ENCODE measurements at places on chromosomes 6 and 20.

DNA sequence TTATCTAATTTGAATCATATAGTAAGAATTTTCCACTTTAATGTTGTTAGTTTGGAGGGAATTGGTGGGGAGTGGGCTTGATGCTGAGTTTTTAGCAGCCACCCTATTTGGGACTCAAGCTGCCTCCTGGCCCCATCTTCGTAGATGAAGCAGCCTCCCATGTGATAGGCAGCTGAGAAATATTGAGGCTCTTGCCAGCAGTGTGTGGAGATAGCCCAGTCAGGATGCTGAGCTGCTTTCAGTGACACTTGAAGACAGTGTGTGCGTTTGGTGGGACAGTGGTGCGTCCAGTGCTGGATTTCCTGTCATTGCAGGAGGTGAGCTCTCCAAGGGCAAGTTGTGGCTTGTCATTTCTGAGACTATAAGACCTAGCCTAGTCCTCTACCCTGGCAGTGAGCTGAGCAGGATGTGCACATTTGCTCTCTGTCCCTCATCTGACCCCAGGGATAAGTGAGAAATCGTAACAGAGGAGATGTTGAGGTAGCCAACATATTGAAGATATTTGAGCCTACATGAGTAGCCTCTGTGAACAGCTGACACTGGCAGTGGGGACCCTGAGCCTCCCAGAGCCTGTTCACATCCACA is 47.9 kb upstream of the RNF8 start:
- no peak for DNase-seq

DNA sequence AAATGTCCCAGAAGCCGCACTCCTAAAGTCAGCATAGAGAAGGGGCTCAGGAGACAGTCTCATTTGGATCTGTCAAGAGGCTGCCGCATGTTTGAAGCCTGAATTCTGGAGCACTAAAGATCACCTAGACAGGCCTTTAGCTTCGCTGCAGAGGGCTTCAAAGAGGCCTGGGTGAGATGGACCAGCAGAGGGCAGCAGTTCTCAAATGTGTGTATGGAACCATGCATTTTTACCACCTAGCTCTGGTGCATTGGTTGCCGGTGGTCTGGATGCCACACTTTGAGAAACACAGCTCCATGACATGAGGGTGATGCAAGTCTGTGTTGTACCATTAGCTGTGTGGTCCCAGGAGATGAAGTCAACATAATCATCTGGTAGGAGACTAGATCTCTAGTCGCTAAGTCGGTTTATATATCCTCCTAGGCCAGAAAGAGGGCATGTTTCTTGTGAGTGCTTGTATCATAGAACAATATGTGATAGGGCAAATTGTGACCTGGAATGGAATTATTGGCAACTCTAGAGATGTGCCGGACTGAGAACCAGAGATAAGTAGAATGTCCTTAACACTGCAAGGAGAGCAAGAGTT is 64.8 kb downstream of the KIAA0319 start:
- DNase-seq, result peak; percentile 78

DNA sequence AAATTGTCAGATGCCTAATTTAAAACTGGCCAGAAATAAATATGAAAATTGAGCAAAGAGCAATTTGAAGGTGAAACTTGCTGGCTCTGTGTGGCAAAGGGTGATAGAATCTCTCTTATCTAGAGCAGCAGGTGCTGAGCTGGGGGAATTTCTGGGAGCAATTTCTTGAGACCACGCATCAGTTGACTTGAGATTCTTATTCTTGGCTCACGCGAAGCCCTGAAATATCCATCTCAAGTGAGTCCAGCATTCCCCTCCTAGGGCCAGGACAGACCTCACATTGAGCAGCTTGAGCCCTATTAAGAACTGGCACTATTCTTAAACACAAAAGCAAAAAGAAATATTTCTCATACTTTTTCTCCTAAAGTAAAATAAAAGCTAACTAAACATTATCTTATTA is 66.3 kb downstream of the MAP7 start:
- DNase-seq, result no peak

DNA sequence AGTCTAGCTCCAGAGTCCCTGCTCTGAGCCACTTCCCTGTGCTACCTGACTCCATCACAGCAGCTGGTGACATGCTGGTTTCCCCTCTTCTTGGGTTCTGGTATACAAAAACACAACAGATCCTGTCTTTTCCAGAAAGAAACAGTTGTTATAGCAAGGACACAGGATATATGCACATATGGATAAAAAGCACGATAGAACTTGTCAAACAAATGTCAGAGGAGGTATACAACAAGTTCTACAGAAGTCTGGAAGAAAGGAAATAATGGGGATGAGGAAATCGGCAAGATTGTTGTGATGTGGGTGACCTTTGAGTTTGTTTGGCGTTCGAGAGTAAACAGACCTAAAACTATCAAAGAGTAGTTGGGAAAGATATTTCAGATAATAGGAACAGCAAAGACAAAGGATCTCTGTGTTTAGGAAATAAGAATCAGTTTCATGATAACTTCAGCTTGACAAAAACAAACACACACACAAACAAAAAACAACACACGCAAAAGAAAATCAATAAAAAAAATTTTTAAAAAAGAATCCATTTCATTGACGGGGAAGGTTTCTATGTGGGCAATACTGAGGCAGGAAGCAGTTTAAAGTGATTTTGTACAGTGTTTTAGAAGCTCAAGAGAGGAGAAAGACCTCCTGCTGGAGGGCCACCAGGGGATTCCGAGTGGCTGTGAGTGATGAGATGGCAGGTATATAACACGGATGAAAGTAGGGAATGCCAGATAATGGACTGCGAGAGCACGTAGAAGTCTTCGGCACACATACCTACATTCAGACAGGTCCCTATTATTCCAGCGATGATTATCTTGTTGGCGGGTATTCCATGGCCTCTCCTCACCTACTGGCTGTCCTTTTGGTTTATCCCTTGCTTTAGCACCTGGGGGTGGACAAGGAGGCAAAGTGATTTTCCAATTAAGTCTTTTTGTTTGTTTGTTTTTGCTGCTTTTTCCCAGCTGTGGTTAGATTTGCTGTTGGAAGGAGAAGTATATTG is 174.9 kb downstream of the HS3ST5 start:
- DNase-seq, result no peak

DNA sequence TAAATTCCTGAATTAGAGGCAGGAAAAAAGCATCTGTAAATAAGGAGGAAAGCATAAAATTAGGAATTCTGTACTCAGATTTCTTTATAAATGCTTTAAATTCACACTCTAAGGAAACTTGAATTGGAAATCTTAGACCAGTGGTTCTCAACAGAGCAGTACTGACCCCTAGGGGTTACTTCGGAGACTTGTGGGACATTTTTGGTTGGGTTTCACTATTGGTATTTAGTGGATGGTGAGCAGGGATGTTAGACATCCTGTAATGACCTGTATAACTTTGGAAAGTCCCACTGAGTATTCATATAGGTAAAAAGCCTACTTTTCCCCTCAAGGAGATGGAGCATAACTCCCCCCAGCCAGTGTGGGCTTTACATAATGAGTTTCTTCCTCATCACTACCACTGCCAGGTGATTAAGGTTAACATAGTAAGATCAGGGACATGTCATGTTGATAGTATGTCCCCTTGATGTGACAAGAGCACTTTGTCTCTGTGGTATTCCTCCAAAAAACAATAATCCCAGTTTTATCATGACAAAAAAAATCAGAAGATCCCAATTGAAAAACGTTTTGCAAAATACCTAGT is 31.0 kb downstream of the GLO1 start:
- no peak for DNase-seq

DNA sequence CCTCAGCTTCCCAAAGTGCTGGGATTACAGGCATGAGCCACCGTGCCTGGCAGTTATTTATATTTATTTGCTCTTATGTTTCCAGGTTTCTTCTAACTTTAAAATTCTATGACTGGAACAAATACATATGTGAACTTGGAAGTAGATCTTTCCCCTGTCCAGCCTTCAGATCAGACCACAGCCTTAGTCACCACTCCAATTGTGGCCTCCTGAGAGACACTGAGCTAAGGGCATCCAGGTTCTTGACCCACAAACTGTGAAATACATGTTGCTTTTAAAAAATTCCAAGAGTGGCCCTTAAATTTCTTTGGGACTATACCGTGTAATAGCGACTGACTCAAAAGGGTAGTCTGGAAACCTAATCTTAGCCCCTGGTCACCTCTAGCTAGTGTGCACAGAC is 1.5 kb upstream of the ADGRG6 start:
- no peak for DNase-seq

- no peak for DNase-seq
These were observed 4.8 kb downstream of the CCDC28A start for GRCh38 chr6:138778331-138778730.

DNA sequence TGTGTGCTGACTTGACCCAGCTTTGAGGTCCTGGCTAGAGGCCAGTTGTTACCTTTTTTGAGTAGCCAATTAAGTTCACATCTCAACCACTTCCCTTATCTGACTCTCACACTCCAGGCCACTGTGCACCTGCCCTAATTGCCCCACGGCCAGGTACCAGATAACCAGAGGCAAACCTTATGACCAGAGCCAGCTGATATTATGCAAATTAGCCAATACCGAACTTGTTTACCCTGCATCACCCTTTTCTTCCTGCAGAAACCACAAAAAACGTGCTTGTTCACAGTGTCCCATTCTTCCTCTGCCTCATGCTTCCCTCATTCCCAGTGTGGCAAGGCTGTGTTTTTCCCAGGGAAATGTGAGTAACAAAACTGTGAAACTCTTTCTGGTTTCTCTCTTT is 89.3 kb downstream of the HTR1B start:
- DNase-seq, result no peak

DNA sequence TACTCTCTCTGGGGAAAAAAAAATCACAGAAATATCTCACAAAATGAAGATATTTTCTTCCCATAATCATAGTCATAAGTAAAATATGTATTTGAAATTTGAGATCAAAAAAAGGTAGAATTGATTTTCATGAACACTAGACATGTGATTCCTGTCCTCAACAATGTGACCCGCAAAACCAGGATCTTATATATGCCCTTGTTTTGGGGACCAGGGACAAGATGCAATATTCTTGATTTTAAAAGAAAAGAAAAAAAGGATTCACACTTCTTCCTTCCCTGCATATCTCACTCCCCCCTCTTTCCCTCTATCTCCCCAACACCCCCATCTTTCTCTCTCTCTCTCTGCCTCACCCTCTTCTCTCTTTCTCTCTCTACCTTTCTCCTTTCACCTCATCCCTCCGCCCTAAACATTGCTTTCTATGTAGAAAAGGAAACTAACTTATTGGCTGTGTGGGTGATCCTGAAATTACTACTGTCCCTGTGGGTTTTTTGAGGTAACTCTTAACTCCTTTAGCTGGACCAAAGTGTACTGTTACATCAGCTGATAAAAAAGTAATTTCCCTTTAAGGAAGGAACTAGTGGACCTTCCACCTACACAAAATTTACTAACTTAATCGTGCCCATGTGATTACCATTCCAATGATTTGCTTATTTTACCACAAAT is 85.6 kb downstream of the AIG1 start:
- no peak for DNase-seq

GRCh38 chr20:59469267-59470252 is 134.8 kb upstream of the PHACTR3 start:
- no peak for DNase-seq

- peak; percentile 55 for DNase-seq
These were observed at the start of gene BTBD3 for GRCh38 chr20:11917663-11918062. BTBD3 (plus strand) TSS chr20:11917893; CDS start chr20:11918276, 383 bp downstream.

- DNase-seq, result peak; percentile 80
These were observed 21.2 kb downstream of the TGM2 start for GRCh38 chr20:38143646-38144554.

GRCh38 chr20:5430670-5431069 is 113.9 kb upstream of the PROKR2 start:
- DNase-seq, result no peak

- no peak for DNase-seq
These were observed 11.0 kb upstream of the NOL7 start for GRCh38 chr6:13604135-13604534.

GRCh38 chr20:24679448-24680047 is 210.1 kb downstream of the SYNDIG1 start:
- DNase-seq, result no peak

DNA sequence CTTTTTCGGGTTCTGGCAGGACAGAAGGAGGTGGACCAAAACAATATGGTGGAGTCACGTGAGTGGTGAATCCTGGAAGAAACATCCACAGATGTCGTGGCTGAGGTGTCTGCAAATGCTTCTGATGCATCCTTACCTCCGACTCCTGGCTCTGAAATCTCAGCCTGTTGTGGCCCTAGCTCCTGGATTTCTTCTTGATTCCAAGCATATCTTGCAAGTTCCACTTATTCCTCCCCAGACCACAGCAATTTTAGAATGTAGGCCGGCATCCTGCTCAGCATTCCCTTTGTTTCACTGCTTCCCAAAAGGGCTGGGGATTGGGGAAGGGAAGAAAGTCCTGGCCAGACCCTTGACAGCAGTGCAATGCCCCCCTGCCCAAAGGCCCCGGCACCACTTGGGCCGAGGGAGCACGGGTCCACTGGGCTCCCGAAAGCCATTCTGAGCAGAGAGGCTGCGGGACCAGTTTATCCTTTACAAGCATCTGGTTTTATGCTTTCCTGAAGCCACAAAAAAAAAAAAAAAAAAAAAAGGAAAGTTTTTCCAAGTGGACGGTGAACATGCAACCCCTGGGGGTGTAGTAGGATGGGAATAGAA is 200.9 kb upstream of the RNF24 start:
- no peak for DNase-seq

DNA sequence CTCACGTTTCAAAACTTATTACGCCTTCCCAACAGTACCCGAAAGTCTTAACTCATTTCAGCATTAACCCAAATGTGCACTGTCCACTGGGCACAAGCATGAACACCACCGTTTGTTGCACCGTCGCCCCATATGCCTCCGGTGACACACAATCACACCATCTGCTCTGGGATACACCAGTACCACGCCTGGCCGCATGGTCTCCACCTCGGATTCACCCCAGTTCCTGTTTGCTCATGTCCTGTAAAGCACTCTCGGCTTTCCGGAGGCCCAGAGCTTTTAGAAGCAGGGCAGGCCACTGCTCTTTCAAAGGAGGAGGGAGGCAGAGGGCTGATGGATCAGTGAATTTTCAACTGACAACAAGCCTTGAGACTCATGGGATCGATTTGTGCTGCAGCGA is 1570.0 kb upstream of the DEFB115 start:
- DNase-seq, result no peak

DNA sequence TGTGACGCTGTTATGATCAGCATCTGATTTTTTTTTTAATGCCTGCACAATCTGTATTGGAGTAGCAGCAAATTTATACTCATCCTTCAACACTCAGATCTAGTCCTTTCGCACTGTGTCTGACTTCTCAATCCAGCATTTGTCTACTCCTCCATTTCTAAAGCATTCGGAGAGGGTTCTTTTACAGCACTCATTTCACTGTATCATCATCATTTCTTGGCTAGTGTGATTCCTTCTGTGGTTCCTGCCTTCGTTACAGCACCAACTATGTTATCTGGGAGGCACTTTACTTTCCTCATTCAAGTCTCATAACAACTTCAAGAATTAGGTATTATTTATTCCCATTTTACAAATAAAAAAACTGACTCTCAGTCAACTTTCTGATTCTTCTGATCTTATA is 18.0 kb downstream of the NUDT3 start:
- DNase-seq, result no peak
